ENCODE measurements at places on chromosomes 2 and 18. TPM values are rescaled to one million over a fixed set of nuclear protein-coding genes. Genes with fewer than 3 reads are reported as not detected.

NEB gene
- not detected for total RNA-seq

DYSF gene
- total RNA-seq = 0.58 TPM

ERCC3 gene
- 28.3 TPM for total RNA-seq

ADRA2B gene
- total RNA-seq = not detected

ATP8B1 gene
- total RNA-seq = 8.9 TPM

DHRS9 gene
- 2.0 TPM for total RNA-seq

DDX18 gene
- 39.9 TPM for total RNA-seq

SP140L gene
- 23.4 TPM for total RNA-seq
